ENCODE measurements at places on chromosomes 16 and 17.

DNA sequence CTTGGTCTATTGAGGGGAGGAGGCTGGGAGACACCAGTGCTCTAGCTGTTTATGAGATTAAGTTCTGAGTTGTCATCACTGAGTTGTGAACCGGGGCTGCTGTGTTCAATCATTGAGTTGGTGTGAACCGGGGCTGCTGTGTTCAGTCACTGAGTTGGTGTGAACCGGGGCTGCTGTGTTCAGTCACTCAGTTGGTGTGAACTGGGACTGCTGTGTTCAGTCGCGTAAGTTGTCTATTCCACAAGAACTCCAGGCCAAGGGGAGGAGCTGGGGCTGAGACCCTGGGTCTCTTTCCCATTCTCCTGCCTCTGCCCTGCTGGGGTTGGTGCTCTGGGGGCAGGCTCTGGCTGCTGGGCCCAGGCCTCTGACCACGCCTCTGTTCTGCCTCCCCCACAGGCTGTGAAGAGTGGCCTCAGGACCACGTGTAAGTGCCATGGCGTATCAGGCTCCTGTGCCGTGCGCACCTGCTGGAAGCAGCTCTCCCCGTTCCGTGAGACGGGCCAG lies 24.5 kb downstream of the WNT9B start:
- no peak for DNase-seq

GRCh38 chr17:34423978-34424813 lies 61.2 kb upstream of the CCL1 start:
- no peak for DNase-seq

GRCh38 chr16:85250609-85251223 lies 138.4 kb upstream of the CIBAR2 start:
- no peak for DNase-seq

DNA sequence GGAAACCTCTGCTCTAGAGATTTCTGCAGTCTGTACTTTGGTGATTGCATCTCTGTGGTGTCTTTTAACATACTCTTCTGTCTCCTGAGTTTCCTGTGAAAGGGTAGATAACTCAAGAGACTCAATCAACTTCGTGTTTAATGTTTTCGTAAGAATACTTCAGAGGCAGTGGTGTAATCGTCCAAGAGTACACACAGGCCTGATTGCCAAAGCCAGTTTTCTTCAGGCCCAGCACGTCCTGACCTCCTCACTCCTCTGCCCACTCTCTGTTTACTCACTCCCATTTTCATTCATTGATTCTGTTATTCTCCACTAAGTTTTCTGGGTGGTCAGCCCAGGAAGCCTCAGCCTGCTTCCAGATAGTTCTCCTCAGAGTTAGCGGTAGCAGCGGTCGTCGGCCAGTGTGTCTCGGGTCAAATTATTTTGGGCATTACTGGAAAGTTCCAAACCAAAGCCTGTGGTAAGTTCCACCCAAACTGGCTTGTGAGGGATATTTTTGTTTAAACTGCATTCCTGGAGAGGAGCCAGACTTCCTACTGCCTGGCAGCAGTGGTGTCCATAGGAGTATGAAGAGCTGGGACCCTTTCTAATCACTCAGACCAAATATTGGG lies 293.2 kb downstream of the WWOX start:
- DNase-seq = no peak

DNA sequence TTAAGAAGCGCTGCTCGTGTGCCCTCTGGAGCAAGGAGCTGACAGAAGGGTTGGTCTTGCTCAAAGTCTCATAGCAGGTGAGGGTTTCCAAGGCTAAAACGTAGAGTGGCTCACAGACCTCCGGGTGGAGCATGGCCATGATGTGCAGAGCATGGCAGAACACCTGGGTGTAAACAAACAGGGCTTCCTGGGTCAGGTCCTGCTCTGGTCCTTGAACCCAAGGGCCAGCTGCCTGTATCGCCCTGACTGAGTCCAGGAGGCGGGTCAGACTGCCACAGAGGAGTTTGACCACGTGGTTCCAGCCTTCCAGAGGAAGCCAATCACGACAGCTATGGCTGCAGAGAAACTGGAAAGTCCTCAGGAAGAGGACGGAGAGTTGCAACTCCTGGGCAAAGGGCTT lies 7.1 kb downstream of the GEMIN4 start:
- no peak for DNase-seq

GRCh38 chr17:37017404-37017803 lies 68.7 kb downstream of the AATF start:
- no peak for DNase-seq

- peak; percentile 70 for DNase-seq
Measured at GRCh38 chr17:80785477-80786178, 206.0 kb upstream of the CHMP6 start.

- no peak for DNase-seq
Measured at GRCh38 chr16:54347961-54348360, 61.4 kb upstream of the IRX3 start.

DNA sequence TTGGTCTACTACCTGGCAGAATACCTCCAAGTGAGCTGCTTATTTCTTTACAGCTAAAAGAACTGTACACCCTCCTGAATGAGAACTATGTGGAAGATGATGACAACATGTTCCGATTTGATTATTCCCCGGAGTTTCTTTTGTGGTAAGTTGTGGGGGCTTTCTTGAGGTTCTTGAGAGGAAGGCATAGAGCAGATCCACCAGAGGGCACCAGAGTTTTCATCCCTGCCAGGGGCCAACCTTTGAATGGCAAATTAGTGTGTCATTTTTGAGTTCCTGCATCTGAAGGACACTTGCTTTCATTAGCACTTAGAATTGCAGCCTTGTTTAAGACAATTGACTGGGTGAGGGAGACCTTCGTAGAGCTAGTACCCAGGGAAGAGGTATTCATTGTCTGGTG lies 35.0 kb downstream of the NMT1 start:
- peak; percentile 16 for DNase-seq

- peak; percentile 23 for DNase-seq
Measured at GRCh38 chr17:63497708-63498483, 21.0 kb downstream of the ACE start.

- DNase-seq = no peak
Measured at GRCh38 chr17:41131979-41132378, 8.0 kb upstream of the KRTAP4-12 start.

- DNase-seq = no peak
Measured at GRCh38 chr17:11825572-11826209, 171.6 kb downstream of the ZNF18 start.

DNA sequence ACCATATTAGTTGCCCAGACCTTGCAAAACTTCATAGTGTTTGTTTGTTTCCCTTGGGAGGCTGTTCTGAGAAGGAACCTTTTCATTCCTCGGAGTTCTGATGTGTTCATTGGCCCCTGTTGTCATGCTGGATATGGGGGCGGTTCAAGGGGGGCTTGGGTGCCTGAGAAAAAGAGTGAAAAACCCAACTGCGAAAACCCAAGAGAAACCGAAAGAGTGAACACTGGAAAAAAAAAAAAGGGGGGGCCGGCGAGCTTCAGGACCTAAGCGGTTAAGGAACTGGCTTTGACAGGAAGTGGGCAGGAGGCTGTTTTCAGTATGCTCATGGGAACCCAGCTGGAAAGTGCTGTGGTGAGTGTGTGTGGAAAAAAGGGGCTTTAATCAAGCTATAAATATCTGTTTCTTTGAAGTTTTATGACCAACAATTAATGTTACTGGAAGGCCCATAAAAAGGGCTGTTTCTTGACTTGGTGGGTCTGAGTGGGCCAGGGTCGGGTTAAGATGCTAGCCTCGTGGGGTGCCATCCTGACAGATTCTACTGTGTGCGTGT lies 510.7 kb downstream of the MAF start:
- DNase-seq = peak; percentile 82

DNA sequence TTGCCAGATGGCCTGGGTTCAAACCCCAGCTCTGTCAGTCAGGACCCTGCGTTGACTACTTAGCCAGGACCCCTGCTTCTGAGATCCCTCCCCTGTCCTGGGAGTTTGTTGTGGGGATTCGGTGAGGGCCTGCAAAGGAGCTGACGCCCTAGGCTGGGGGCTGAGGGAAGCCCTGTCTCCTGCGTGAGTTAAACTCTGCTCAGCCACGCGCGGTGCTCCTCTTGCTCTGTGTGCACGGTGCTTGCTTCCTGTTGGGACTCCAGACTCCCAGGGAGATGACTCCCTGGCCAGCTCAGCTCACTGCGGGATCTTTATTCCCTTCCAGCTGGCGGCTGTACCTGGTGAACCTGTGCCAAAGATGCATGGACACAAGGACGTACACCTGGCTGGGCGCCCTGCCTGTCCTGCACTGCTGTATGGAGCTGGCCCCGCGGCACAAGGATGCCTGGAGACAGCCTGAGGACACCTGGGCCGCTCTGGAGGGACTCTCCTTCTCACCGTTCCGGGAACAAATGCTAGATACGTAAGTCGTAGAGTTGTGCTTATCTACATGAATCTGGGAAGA lies 37.4 kb downstream of the RNF213 start:
- no peak for DNase-seq

DNA sequence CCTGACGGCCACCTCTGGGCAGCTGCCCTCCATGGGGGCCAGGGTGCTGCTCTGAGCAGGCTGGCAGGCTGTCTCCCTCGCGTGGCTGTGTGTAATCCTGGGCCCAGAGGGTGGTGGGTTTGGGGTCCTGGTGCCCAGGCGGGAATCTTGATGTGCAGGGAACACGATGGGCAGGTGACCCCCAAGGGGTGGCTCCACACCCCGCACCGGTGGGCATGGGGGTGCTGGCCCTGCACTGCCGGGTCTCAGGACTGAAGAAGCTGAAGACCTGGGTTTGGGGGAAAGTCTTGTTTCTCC lies 8.6 kb downstream of the CHMP6 start:
- DNase-seq = no peak

GRCh38 chr16:10965440-10966061 lies 21.2 kb downstream of the CLEC16A start:
- peak; percentile 55 for DNase-seq

GRCh38 chr16:212999-213398 lies 16.2 kb downstream of the LUC7L start:
- no peak for DNase-seq

- no peak for DNase-seq
Measured at GRCh38 chr16:84739349-84740124, 39.7 kb downstream of the USP10 start.

GRCh38 chr16:58658796-58659211 lies 25.8 kb downstream of the SLC38A7 start:
- DNase-seq = no peak

DNA sequence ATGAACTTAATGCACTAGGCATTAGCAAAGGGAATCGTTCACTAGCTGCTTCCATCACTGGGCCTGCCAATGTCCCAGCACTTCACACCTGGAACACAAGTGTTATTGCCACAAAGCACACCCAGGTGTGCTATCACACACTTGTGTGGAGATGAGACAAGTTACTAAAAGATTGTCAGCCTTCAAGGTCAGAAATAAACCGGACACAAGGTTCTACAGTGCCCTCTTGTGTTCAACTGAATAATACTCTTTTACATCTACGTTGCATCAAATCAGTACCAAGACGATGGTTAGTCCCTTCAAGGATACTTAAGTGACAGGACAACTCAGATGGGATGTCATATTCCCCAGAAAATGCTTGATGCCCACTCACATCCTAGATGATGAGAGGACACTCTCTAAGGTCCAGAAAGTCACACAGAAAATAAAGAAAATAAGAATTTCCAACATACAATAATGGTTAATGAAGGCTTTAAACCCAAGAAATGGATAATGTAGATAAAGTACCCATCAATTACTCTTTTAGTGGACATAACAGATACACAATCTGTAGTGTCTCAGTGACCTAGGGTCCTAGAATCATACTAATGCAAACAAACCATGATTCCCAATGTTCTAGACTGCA lies 16.4 kb upstream of the GLG1 start:
- no peak for DNase-seq

DNA sequence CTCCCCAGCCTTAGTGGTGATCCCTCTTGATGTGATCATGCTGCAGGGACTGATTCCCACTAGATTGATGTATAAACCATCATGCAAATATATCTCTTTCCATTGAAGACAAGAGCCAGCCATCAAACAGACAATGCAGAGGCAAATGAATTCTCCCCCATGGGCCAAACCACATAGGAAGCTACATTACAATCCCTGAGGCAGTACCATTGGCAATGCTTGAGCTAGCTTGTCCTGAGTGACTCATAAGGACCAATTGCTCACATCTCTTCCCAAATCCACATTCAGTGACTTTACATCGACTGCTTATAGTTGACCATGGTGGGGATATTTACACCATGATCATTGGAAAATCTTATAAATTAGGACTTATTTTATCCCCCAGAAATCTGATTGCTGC lies 242.2 kb downstream of the SHISA9 start:
- no peak for DNase-seq

DNA sequence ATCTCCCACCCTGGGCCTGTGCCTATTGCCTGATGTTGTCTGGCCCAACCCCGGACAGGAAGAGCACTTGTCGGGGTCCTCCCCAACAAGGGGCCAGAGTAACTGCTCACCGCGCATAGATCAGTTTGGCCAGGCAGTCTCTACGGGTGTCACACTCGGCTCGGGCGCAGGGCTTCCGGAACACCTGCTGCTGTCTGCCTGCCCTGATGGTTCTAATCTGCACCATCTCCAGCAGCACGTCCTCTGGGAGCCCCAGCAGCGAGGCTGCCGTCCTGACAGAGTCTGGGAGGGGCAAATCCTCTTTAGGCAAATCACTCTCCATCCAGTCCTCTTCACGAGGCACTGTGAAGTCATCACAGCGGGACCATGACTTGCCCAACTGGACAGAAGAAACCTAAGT lies 24.0 kb downstream of the MYO19 start:
- DNase-seq = no peak
